ENCODE measurements at places on chromosomes 11 and 22. TPM values are rescaled to one million over a fixed set of nuclear protein-coding genes. Genes with fewer than 3 reads are reported as not detected.

TMPRSS5 gene
- total RNA-seq: under 0.01 TPM

RFPL2 gene
- not detected for total RNA-seq

PACSIN2 gene
- 43.8 TPM for total RNA-seq

OR52N4 gene
- total RNA-seq: not detected

LRRC56 gene
- 0.64 TPM for total RNA-seq

RIMBP3C gene
- total RNA-seq: 0.64 TPM

NARS2 gene
- total RNA-seq: 33.2 TPM

TPH1 gene
- total RNA-seq: under 0.01 TPM

B3GAT3 gene
- 36.3 TPM for total RNA-seq

ART1 gene
- not detected for total RNA-seq

SCARF2 gene
- 15.5 TPM for total RNA-seq

VSIG2 gene
- under 0.01 TPM for total RNA-seq

MYBPC3 gene
- total RNA-seq: not detected

SORL1 gene
- under 0.01 TPM for total RNA-seq

SERPING1 gene
- total RNA-seq: 10.8 TPM

C11orf68 gene
- total RNA-seq: 25.8 TPM

HBG2 gene
- total RNA-seq: not detected

VPREB1 gene
- total RNA-seq: not detected

SCT gene
- not detected for total RNA-seq

UBASH3B gene
- 30.7 TPM for total RNA-seq

UPB1 gene
- under 0.01 TPM for total RNA-seq

IFITM10 gene
- total RNA-seq: 0.32 TPM

GPHA2 gene
- total RNA-seq: not detected

ACR gene
- not detected for total RNA-seq

SCGB2A2 gene
- not detected for total RNA-seq

HTR3A gene
- not detected for total RNA-seq

MMP12 gene
- 3.0 TPM for total RNA-seq

NCF4 gene
- not detected for total RNA-seq

ZNF214 gene
- 3.2 TPM for total RNA-seq

GTSE1 gene
- 10.4 TPM for total RNA-seq

MYOD1 gene
- not detected for total RNA-seq

TRIM48 gene
- not detected for total RNA-seq

SCGB1C1 gene
- total RNA-seq: not detected

NRXN2 gene
- total RNA-seq: 5.2 TPM

DEPDC7 gene
- 7.7 TPM for total RNA-seq
